Adipocyte (in vitro differentiated cells): ENCODE measurements at places on chromosomes 4 and X.

GRCh38 chr4:157040405-157040804, 35.5 kb upstream of the GLRB start:
- peak; percentile 17 for DNase-seq

GRCh38 chr4:59068722-59069418, 1958.7 kb upstream of the IGFBP7 start:
- no peak for DNase-seq

DNA sequence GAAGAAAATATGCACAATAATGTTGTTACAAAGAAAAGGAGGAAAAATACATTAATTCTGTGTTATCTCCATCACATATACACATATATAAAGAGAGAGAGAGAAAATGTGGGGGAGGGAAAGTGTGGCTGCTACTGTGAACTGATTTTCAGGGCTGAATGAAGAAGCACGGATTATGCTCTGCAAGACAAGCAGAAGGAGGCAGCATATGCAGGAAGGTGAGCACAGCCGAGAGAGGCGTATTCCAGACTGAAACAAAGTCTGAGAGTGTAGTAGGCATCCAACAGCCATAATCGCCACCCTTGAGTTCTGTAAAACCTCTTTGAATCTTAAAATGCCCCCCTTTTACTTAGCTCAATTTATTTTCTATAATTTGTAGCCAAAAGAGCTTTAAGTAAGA, 1081.8 kb upstream of the GRID2 start:
- no peak for DNase-seq

DNA sequence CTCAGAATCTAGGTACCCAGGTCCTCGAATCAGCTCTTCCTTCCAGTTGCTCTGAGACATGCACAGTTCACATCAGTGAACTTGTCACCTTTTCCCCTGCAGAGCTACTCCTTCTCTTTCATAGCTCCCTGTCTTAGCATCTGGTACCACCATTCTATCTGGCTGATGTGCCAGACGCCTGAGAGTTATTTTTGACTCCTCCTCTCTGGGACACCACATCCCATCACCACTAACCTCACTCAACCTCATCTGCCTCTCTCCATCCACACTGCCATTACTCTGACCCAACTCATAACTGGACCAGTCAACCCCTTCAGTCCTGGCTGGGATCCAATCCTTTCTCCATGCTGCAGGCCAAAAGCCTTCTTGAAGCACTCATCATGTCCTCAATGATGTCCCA, 44.5 kb downstream of the SLC2A9 start:
- no peak for DNase-seq

DNA sequence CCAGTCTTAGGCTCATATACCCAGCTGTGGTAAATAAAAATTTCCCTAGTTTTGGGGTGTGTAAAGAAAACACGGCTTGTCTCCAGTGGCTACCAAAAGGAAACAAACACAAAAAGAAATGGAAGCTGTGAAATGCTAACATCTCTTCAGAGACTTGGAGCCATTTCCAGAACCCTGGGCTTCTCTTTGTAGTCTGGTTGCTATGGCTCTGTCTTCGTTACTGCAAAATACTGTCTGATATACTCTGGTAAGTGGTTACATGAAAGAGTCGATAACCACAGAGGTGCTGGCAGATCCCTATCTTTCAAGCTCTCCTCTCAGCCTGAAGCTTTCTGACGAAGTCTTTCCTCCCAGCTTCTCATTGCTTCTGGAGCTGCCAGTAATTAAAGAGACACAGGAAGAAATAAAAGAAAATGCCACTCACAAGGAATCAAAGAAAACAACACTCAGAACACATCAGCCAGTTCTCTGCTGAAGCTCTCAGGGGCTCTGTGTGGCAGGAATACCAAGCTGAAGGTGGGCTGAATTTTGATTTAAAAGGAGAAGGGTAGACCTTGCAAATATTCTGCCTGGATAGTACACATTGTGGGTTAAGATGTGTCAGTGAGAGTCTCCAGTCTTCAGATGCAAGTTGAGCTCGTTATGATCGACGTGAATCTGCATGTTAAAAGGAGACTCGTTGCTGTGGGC, 107.6 kb upstream of the FAM9C start:
- DNase-seq = no peak

DNA sequence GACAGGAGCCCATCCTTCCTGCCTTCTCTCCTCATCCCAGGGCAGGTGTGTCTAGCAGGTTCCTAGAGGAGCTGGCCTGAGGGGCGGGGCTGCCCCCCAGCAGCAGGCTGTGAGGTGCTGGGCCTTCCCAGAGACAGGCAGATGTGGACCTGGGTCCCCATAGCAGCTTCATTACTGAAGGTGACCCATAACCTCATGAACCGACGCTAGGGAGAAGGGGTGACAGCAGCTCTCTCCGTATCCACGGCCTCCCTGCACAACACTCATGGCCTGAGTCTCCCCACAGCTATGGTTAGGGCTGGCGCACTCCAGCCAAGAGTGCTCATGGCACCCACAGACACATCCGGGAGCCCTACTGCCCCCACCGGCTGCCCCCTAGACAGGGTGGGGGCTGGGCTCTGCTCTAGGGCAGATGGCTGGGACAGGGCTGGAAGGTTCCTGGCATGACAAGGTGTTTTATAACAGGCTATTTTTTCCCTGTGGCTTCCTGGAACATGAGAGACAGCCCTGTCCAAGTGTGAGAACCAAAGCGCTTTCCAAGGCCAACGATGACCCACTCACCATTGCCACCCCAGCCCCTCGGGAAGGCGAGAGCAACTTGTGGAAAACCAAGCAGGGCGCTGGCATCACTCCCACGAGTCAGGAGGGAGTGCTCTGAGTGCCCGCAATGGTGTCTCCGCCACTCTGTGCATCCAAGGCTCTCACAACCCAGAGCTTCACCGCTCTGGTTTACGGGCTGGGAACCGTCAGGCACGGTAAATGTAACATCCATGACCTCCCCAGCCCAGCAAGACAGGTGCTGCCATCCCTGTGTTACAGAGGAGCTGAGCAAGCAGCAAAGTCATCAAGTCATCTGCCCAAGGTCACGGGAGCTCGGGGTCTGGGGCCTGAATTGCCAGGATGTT, 59.8 kb downstream of the ACOX3 start:
- no peak for DNase-seq

GRCh38 chrX:134801267-134801666, 143.0 kb upstream of the PLAC1 start:
- DNase-seq = no peak
